ENCODE measurements at places on chromosomes 4 and X. TPM values are rescaled to one million over a fixed set of nuclear protein-coding genes. Genes with fewer than 3 reads are reported as not detected.

GRCh38 chr4:133483600-133484246 lies 334.6 kb downstream of the PCDH10 start:
- no peak for DNase-seq

DNA sequence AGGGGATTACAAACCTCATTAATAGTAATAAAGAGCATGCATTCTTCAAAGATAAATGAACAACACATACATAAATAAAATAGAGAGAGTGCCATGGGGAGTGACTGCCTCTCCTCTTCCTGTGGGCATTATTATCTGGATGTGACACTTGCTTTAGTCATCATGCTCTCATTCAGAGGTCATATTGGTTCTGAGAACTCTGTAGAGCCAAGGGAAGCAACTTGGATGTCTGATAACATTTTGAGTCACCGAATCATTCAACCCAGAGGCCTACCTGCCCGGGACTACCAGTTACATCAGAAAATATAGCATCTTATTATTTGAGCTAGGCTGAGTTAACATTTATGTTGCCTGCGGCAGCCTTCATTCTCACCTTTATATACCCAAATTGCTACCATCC lies 489.5 kb downstream of the STIM2 start:
- no peak for DNase-seq

DNA sequence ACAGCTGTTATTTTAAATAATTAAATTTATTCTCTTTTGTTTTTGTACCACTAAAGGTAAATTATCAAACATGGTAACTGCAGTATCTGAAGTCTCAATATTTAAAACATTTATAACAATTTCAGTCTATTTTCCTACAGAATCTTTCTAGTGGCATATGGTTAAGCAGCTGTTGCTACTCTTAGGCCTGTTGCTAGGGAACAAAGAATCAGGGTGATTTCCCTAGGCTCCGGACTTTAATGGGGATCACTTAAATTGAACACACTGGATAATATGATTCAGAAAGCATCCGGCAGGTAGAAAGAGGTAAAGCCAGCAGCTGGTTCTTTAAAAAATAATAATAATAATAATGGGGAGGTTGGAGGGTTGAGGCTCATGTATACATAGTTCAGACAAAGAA lies 17.6 kb downstream of the FBXO8 start:
- no peak for DNase-seq

GRCh38 chr4:54073271-54073880 lies 9.0 kb upstream of the CHIC2 start:
- DNase-seq = no peak

DNA sequence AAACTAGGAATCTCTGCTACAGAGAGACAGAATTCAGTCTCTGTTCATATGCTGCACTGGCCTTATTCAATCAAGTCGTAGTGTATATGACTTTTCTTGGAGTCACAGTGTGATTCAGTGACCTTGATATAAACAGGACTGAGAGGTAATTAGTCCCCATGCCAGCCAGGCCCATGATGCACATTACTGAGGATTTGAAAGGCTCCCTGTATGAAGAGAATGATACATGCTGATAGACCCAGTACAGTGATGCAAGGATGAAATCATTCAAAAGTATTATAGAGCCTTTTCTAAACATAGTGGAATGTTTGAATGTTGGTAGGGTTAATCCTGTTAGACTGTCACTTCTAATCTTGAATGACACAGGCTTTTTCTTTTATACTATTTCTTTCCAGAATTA lies 34.1 kb downstream of the ANXA3 start:
- DNase-seq = no peak

Gene DNAAF6
- total RNA-seq = not detected

Gene ATP7A
- total RNA-seq = 9.3 TPM

DNA sequence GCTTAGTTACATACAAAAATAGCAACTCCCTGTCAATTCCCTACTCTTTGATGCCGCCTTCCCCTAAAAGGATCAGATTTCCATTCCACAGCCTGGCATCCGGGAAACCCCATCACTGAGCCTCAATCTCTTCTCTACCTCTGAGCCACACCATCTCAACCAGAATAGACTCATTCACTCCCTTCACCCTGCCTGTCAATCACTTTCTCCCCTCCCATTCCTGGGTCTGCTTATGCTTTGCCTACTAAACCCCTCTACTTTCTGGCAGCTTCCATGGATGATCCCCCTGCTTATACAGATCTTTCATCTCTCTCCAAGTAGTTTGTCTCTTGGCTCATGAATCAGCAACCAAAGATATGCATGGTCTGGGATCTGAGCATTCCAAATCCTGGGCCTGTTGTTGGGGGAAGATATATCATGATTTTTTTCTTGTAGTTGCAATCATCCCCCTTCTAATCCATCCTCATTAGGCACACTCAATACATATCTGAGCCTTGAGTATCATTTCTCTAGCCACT lies 2.6 kb downstream of the AMER1 start:
- no peak for DNase-seq

- DNase-seq = no peak
Measured at GRCh38 chr4:1766106-1767060, 26.7 kb upstream of the FGFR3 start.

DNA sequence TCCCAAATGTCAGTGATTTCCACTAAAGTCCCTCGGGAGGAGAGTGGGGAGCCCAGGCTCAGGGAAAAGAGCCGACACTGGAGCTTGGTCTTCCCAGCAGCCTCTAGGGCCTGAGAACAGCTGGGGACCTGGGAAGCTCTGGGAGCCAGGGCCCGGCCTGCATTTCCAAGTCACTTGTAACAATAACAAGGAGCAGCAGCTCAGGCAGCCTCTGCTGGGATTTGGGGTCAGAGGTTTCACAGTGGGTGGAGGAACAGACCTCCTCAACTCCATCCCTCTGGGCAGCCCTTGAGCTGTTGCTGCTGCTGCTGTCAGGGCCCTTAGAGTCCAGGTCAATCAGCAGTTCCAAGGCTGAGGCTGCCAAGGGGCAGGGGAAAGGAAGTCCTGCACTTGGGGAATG lies 11.1 kb downstream of the STARD8 start:
- peak; percentile 69 for DNase-seq

DNA sequence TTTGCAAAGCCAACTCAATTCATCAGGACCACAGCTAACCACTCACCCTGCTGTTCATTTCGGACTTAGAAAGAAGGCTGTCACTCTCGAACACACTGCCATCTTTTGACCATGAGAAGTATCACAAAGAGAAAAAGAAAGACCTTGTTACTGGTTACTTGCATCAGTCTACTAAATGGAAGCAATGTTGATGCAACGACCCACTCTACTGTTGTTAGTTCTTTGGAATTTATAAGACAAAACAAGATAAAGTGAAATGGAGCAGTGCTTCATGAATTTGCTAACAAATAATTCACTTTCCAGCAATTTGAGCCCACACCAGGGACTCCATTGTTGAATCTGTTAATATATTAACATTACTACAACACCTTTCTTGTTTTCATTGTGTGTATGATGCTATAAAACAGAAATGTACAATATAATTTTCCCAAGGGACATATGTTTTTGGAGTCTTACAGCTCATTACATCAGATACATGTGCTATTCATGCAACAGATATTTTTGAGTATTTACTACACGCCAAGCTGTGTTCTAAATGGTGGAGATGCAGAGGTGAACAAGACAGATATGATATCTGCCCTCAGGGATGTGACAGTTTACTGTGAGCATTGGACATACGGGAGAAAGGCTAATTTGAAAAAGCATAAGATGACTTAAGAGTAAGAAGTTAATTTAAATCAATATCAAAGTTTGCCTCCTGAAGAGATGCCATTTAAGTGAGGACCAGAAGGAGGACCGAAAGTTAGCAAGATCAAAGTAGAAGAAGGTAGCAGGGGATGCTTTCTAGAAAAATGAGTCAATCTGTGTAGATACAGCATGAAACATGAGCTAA lies 87.2 kb downstream of the AREG start:
- no peak for DNase-seq

GRCh38 chr4:69907151-69907550 lies 23.7 kb upstream of the CSN1S1 start:
- DNase-seq = no peak

GRCh38 chr4:145719752-145720624 lies 40.0 kb downstream of the C4orf51 start:
- no peak for DNase-seq

- DNase-seq = no peak
Measured at GRCh38 chrX:48920718-48921104, 1.9 kb upstream of the PIM2 start.

DNA sequence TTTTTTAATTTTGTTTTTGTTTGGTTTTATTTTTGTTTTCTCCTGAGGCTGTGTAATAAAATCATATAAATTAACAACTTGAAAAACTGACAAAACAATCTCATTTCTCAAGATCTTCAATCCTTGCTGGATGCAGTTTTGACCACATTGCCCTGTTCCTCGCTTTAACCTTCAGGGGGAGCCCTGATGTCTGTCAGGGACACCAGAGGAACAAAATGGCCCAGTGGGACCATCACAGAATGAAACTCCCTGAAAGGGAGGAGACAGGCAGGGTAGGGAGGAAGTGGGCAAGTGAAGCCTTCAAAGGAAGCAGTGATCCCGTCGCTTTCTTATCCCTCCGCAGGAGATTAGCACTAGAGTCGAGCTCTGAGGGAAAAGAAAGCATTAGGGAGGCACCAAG lies 274.9 kb upstream of the LDB2 start:
- peak; percentile 40 for DNase-seq

Gene PAGE2
- total RNA-seq = not detected

DNA sequence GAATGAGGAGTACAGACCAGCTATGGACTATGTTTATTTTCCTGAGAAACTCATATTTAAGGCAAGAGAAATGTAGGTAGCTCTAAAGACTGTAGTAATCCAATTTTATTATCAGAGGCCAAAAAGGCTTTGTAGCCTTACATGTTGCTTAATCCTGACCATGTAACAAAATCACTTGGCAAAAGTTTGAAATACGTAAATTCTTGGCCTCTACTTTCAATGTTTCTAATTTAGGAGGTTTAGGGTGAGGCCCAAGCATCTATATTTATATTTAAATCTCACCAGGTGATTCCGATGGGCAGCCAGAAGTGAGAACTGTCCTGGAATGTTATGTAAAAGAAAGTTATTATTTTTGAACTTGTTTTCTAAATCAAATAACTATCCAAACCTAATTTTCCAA lies 289.7 kb downstream of the IL1RAPL1 start:
- no peak for DNase-seq

GRCh38 chr4:140256335-140256734 lies 102.4 kb upstream of the MAML3 start:
- DNase-seq = no peak

Gene SMIM10
- total RNA-seq = 3.5 TPM

DNA sequence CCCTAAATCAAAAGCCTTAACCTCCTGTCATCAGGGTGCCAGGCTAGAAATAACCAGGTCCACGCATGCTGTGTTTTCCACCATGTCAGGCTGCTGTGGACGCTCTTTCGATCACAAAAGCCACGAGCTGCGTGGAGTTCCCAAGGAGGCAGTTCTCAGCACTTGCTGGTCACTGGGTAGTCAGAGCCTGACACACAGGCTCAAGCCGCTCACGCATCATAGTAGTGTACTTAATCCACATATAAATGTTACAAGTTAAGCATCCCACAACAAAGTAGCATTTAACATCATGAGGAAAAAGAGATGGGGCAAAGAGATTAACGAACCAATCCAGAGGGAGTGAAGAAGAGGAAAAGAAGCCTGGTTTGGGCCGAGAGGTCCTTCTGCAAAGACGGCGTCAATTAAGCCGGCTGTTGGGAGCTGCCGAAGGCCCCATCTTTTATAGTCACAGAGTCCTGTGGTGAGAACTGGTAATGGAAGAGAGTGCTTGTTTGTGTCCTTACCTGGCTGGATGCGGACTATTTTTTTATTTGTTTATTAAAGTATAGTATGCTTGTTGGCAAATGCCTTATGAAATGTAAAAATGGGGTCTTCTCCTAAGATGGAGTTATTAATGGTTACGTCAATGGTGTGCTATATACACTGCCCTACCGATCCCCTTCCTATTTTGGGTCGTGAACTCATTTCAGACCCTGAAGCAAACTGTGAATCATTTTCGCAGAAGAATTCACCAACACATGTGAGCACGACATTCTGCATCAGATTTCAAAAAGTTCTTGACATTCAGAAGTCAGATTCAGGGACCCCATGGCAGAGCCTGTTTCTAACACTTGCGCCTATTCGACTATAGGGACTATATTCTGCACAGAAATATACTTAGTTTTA lies 675 bp downstream of the PRIMPOL start:
- DNase-seq = peak; percentile 27

GRCh38 chr4:18241727-18242126 lies 220.2 kb upstream of the LCORL start:
- DNase-seq = no peak

- DNase-seq = no peak
Measured at GRCh38 chrX:3244203-3244743, 102.2 kb downstream of the MXRA5 start.

GRCh38 chrX:66021765-66022631 lies 17.9 kb downstream of the VSIG4 start:
- DNase-seq = no peak

DNA sequence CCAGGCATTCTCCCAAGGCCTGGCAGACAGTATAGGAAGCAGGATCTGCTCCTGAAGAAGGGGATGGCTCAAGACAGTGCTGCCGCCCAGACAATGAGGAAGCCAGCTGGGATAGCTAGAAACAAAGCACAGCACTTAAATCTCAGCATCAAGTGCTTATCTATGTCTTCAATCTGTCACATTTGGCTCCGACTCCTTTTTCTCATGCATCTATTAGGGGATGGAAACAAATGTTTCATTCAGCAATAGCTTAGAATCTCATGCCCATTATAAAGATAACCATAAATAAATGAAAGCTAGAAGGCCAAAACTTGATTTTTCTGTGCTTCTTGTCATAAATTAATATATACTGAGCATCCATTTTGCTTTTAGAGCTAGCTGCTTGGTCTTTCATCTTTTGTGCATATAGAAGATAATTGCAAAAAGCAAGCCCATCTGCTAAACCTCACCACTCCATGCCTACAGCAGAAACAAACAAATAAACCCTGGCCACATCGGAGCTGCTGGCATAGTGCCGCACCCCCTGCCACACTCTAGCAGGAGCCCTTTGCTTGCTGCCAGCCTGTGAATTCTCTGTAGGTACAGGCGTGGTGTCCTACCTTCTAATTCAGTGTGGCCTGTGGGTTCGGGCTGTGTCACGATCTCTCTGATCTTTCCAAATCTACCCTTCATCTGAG lies 75.9 kb downstream of the AASDH start:
- DNase-seq = no peak

- DNase-seq = no peak
Measured at GRCh38 chrX:45070116-45071007, 130.3 kb downstream of the DIPK2B start.
